T-helper 22 cell (primary cell): ENCODE measurements at places on chromosomes 6 and 20.

DNA sequence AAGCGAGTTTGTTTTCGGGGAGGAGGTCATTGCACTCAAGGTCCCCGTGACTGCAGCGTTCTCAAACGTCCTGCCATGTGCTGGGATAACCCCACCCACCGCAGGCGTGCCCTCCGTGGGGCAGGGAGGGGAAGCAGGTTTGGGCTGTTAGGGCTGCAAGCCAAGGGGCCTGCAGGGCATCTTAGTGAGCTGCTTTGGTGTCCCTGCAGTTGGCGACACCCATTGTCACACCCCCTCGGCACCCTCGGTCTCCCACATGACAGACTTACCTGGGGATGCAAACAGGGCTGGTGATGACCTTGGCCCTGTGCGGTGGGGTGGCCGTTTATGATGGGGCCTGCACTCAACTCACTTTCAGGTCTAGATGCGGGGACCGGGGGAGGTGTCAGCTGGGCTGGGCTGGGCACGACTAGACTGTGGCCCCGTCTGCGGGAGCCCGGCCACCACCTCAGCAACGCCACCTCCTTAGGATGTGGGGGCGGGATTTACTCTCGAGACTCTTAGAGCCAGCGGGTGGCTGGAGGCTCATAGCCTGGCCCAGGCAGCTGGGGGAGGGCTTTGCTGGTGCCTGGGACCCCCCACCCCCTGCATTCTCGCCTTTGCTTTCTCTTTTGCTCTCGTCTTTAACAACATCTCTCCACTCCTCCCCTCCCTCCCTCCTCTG, 6.5 kb upstream of the GATA5 start:
- no peak for DNase-seq

- no peak for DNase-seq
These were observed 54.5 kb downstream of the TRMT11 start for GRCh38 chr6:126040826-126041225.

GRCh38 chr6:122347751-122348150, 51.7 kb upstream of the HSF2 start:
- no peak for DNase-seq

DNA sequence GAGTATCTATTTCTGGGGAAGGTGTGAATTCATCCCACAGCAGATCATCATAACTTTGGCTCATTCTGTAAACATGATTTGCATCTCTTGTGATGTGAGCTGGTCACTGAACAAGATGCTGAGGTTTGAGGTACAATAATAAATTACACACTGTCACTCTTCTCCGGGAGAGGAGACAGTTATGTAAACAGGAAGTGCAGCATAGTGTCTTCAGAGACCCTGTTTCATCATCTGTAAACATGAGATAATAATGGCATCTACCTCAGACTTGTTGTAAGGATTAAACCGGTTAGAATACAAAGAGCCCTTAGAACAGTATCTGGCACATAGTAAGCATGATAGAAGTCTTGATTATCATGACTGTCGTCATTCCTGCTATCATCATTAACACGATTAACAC, 125.2 kb downstream of the TBC1D7 start:
- DNase-seq: no peak

- DNase-seq: no peak
These were observed 6.5 kb downstream of the PTPRK start for GRCh38 chr6:128513878-128514277.

DNA sequence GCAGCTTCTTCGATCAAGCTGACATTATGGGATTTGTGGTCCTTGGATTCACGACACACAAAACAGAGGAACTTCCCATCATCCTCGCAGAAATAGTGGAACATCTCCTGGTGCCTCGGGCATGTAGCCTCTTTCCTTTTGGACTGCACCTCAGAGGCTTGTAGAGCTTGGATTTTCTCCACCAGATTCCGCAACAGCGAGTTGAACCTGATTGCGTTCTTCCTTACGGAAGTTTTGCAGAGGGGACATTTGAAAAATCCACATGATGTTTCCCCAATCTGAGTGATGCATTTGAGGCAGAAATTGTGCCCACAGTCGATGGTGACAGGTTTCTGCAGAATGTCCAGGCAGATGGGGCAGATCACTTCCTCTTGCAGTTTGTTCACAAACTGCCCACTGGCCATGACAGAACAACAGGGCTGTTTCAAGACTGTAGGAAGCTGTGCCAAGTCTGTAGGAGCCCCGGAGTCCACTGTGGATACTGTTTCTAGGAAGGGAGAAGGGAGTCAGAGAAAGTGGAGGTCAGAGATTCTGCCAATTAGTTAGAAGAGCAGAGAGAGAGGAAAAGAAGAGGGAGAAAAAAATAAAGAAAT, 392 bp downstream of the TRIM31 start:
- no peak for DNase-seq

GRCh38 chr6:111761783-111762312, 111.4 kb downstream of the FYN start:
- DNase-seq: no peak

DNA sequence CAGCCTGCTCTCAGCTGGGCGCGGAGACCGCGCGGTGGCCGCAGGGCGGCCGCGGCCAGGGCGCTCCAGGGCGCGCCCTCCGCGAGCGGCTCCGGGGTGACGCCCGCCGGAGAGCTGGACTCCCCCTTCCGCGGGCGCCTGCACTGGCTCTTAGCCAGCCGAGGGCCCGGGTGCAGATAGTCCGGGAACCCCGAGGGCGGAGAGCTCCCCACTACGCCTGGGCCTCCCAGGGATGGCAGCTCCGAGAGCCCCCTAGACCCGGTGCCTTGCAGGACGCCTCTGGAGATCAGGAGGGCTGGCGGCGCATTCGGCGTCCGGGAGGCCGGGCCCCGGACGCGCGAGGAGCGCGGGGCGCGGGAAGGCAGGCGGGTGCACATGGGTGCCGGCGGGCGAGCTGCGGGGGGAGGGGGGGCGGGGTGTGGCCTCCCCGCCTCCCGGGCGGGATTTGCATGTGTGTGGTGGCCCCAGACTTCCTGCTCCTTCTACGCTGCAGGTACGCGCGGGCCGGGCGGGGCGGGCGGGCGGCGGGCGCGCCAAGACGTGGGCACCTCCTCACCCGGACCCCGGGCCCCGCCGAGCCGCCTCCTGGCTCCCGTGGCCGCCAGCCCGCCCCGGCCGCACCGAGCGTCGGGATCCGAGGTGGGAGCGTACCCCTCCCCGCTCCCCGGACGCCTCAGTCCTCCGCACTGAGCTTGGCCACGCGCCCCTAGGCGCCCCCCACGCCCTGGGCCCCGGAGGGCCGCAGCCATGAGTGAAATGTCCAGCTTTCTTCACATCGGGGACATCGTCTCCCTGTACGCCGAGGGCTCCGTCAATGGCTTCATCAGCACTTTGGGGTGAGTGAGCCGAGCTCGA, at the start of gene ITPR3:
Gene ITPR3 (plus strand): TSS at position 467 of the 855 bp plus-strand sequence. CDS start 281 bp downstream, at position 748.
- peak; percentile 73 for DNase-seq

DNA sequence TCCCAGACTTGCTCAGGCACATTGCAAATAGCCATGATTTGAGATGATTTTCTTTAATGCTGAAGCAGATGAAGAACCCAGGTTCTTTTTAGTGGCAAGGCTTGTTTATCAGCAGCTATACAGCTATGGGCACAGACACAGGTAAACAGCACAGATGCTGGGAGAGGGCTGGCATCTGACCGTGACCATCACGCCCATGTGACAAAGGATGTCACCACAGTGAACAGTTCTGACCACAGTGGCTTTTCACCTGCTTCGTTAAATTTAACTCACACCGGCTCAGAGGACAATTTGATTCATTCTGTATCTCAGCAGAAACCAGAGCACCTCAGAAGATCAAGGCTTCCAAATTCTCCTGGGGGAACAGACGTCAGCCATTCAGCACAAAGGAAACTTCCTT, 142.6 kb downstream of the CDH26 start:
- DNase-seq: no peak

GRCh38 chr6:154637392-154637791, 95.8 kb upstream of the SCAF8 start:
- no peak for DNase-seq

DNA sequence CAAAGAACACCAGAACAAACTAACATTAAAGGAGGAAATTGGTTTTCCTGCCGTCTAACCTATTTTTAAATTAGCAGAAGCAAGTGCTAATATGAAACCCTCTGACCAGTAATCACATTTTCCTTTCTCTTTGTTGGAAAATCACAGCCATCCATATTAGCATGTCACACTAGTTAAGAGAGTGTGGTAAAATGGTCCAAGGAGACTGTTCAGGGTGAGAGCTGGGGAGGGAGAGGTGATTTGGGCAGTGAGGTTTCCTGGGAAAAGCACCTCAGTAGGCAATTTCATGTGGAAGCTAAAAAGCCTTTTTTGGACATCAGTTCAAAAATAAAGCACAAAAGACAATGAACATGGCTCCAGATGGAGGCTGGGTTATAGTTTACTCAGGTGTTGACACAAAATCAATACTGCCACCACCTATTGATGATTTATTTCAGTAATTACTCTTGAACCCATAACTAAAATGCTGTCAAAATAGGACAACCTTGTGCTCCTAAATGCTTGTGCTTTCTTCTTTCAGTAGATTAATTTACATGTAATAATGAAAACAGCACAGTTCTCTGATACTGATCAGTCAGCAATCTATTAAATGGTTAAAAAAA, 333.2 kb downstream of the SAMD5 start:
- no peak for DNase-seq

- no peak for DNase-seq
These were observed 249.3 kb downstream of the TBX18 start for GRCh38 chr6:84515067-84515466.

DNA sequence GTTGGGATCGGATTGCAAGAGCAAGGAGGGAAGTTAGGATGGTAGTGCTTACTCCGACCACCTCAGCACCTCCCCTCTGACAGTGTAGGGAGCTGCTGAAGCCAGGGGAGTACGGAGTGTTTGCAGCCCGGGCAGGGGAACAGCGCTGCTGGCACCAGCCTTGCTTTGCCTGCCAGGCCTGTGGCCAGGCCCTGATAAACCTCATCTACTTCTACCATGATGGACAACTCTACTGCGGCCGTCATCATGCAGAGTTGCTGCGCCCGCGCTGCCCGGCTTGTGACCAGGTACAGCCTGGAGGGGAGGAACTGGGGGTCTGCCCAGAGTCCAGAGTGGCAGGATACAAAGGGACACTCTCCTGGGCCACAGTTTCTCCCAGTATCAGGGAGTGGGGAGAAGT, 2.2 kb upstream of the TOMM6 start:
- DNase-seq: no peak

DNA sequence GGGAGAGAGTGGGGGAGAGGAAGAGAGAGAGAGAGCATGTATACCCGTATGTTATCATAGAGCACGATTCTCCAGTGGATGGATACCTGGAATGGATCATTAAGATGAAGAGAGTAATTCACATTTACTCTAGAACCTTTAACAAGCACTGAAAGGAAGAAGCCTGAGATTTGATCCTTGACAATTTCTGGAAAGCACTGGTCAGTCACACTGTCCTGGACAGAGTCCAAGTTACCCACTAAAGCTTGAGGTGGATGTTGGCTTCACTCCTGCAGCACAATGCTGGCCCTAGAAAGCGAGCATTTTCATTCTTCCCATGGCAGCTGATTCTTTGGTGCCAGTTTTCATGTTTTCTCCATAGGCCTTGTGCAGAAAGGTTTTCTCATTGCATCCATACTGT, 25.6 kb downstream of the NFYA start:
- DNase-seq: no peak

DNA sequence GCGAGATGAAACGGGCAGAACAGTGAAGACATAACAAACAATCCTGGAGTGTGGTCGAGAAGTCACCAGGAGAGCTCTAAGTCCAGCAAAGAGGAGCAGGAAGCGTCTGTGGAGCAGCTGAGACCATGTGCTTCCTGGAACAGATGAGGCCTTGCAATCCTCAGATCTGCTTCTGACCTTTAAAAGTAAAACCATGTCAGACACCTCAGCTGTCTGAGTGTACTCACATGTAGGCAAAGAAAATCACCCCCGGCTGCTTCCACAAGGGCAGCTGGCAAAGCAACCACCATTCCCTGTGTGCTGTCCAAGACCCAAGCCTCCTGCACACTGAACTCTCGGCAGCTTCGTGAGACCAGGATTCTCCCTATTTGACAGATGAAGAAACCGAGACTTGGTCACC, 76.6 kb downstream of the EDN3 start:
- no peak for DNase-seq

GRCh38 chr6:108621117-108621516, 60.4 kb downstream of the FOXO3 start:
- DNase-seq: no peak

DNA sequence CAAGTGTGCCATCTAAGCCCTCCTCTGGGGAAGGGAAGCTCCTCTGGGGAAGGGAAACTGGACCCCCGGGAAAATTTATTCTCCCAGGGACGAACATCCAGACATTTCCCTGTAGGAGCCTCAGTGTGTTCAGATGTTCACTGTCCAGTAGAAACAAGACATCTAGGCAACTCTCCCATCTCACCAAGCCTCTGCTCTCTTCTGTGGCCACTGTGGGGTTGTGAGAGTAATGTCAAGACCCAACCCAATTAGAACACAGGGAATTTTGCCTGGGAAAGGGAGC, 3.6 kb upstream of the PTGIS start:
- DNase-seq: no peak

DNA sequence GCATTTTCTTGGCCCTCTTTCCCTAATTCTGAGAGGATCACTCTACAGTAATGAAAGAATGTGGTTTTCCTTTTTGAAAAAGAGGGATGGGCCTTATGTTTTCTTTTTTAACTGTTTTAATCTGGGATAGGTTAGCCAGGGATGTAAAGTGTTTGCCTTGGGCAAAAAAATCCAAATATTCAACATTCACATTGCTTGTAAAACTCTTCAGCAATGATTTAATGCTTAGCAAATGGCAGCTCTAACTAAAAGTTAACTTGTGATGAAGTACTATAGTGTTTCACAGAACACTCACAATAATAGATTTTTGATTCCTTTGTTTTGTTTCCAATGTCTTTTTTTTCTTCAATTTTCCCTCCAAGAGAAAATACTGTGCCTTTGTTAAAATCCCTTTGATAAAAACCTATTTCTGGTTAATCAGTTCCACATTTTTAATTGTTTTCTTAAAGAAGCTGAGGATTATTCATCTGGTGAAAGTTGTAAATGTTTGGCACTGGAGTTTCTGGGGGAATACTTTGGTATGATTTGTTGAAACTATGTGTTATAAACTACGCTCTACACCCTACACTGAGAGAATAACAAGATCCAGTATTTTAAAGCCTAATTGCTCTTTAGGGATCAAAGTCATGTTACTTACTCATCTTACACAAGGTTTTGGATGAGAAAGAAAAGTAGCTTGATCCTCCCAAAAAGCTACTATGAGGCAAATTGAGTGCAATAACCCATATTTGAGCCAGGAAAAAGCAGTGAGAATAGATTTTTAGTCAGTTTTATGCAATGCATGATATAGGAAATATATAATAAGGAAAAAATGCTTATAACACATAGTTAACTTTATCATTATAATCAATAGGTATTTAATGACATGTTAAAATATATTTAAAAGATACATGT, 335.8 kb downstream of the EPHA7 start:
- no peak for DNase-seq

DNA sequence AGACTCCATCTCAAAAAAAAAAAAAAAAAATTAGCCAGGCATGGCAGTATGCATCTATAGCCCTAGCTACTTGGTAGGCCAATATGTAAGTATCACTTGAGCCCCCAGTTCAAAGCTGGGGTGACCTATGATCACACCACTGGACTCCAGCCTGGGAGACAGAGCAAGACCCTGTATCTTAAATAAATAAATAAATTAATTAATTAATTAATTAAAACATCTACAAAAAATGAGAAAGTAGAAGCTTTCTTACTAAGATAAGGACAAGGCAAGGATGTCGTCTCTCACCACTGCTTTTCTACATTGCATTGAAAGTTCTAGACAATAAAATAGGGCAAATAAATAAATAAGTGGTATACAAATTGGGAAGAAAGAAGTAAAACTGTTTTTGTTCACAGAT, 134.3 kb upstream of the CARMIL1 start:
- no peak for DNase-seq
